Naive thymus-derived CD8-positive, alpha-beta T cell (primary cell): ENCODE measurements at places on chromosomes 12 and 14. TPM values are rescaled to one million over a fixed set of nuclear protein-coding genes. Genes with fewer than 3 reads are reported as not detected.

DHRS7 gene
- 71.1 TPM for total RNA-seq

NRXN3 gene
- total RNA-seq = not detected

TSPAN19 gene
- total RNA-seq = not detected

DNA sequence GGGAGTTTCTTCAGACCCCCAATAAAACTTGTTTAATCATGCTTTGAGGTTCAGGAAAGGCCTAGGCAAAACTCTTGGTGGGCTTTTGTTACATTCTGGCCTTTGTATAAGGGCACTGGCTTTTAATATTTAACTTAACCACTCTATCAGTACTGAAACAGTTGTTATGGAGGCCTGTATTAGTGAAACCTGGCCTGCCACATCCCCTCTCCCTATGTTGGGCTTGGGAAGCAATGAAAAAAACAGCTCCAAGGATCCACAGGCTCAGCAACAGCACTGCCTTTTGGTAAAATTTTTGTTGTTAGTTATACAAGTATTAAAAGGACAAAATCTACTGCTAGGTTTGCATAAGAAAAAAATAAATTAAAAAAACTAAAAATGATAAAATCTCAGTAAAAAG, 10.7 kb downstream of the SOAT2 start:
- no peaks in the 10 kb centered on the region for H3K27me3 ChIP-seq
- peaks cover 3% of the 10 kb centered on the region for H3K36me3 ChIP-seq
- no peak overlapping the region for H3K4me3 ChIP-seq
- no peaks in the 10 kb centered on the region for H3K4me1 ChIP-seq
- H3K27ac ChIP-seq = no peak overlapping the region
- DNase-seq = no peak

DNA sequence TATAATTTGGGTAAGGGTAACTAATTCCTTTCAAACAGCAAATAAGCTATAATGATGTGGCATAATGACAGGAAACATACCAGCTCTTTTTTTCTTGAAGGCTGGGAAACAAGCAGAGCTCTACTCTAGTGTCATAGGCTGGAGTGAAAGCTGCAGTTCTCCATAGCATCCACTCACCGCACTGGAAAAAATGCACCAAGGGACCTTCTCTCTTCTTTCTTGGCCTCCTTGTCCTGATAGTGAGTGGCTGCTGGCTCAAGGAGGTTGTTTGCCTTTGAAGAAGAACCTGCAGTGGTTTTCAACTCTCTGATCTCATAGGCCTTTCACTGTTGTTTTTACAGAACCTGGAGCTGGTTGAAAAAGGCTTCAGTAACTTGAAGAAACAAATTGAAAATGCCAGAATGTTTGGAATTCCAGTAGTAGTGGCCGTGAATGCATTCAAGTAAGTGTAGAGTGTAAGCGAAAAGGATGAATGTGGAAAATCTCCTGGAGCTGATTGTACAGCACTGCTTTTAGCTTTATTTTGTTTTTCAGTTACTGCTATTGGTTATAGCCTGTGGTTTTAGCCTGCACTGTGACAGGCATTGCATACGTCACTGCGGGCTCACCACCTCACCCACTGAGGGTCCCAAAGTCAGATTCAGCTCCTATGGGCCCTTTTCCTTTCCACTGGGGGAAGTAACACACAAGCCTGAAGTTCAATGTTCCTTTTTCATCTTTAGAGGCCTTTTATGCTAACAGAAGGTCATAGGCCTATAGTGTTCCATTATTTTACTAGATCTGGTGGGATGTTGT, 17.2 kb upstream of the AKAP5 start:
- peak overlapping the region; percentile 79 for H3K27ac ChIP-seq
- DNase-seq = no peak
- no peaks in the 10 kb centered on the region for H3K27me3 ChIP-seq
- H3K4me3 ChIP-seq = no peak overlapping the region

- H3K36me3 ChIP-seq = peaks cover under 1% of the 10 kb centered on the region
- no peak for DNase-seq
- no peak overlapping the region for H3K27ac ChIP-seq
- peaks cover 5% of the 10 kb centered on the region for H3K27me3 ChIP-seq
- no peak overlapping the region for H3K4me3 ChIP-seq
Observed at GRCh38 chr14:93347850-93348249, 868 bp downstream of the COX8C start.

GRCh38 chr14:35020713-35021112, 25.4 kb upstream of the FAM177A1 start:
- no peaks in the 10 kb centered on the region for H3K27me3 ChIP-seq
- H3K36me3 ChIP-seq = peaks cover 88% of the 10 kb centered on the region
- H3K4me3 ChIP-seq = no peak overlapping the region
- no peak overlapping the region for H3K27ac ChIP-seq
- peaks cover 6% of the 10 kb centered on the region for H3K4me1 ChIP-seq

DNA sequence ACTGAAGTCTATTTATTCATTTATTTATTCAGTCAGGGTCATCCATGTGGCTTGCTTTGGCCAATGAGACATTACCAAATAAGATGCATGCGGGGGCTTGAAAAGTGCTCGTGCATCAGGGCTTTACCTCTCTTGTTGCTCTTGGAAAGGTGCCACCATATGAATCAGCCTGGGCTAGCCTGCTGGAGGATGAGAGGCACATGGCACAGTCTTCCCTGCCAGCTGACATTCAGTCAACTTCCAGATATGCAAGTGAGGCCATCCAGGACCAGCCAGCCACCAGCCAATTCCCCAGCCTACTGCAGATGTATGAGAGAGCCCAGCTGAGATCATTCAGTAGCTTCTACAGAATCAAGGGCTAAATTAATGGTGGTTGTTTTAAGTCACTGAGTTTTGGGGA, 105.2 kb upstream of the RPH3A start:
- no peak for DNase-seq
- H3K27me3 ChIP-seq = peaks cover 24% of the 10 kb centered on the region
- H3K27ac ChIP-seq = no peak overlapping the region
- no peaks in the 10 kb centered on the region for H3K36me3 ChIP-seq

DNA sequence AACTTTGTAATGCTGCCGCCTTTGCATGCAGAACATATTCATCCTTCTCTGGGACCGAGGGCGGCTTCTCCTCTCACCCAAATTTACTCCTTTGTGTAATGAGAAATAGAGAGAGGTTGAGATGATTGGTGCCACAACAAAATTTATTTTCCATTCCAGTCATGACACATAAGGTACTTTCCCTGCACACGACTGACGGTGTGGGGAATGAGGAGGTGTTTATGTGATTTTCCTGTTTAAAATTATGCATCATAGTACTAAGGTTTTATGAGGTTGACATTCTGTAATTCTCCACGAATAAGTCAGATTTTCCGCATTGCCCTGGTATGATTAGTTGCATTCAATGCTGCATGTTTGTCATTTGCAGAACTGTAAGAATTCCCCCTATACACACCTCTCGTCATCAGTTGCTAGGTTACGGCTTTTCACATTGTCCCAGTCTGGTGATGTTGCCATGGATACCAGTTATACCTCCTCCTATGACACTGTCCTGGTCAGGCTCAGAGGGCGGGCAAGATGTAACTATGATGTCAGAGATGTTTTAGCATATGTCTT, 23.1 kb downstream of the BICDL1 start:
- H3K27ac ChIP-seq = peak overlapping the region; percentile 99
- H3K27me3 ChIP-seq = no peaks in the 10 kb centered on the region
- DNase-seq = peak; percentile 81
- H3K4me1 ChIP-seq = peaks cover 89% of the 10 kb centered on the region
- H3K4me3 ChIP-seq = peak overlapping the region; percentile 68
- peaks cover 4% of the 10 kb centered on the region for H3K36me3 ChIP-seq

- no peak overlapping the region for H3K27ac ChIP-seq
- H3K27me3 ChIP-seq = no peaks in the 10 kb centered on the region
- peaks cover 24% of the 10 kb centered on the region for H3K36me3 ChIP-seq
- no peak for DNase-seq
Observed at GRCh38 chr12:132634411-132634990, 15.9 kb downstream of the P2RX2 start.

- H3K4me3 ChIP-seq = no peak overlapping the region
- H3K36me3 ChIP-seq = peaks cover 3% of the 10 kb centered on the region
- DNase-seq = no peak
- peaks cover 16% of the 10 kb centered on the region for H3K4me1 ChIP-seq
Observed at GRCh38 chr12:48686615-48687334, 4.7 kb upstream of the KANSL2 start.

DNA sequence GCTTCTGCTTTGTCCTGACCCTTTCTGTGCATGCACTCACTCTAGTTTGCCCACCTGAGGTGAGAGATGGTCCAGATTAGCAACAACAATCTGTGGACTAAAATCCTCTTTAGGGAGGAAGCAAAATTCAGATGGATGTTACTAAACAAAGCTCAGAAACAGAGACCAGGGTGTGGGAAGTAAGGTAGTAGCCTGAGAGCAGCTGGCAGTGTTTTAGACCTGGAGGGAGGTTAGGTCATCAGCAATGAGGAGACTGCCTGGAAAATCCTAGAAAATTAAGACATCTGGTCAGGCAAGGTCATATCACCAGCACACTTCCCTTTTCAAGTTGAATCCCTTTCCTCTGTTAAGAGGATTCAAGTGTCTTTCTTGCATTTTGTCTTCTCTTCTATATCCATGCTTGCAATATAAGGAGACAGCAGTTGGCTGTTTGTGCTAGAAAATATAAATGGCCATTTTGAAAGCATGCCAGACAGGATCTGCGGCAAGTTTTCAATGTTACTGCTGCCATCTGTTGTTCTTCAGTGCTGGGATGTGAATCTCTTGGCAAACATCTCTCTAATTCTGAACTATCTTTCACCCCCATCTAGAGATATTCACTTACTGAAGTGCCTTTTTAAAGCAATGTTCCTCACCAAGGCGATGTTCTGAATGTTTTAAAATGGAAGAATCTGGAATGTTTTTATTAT, 266.4 kb downstream of the NAV3 start:
- no peaks in the 10 kb centered on the region for H3K27me3 ChIP-seq
- no peak for DNase-seq
- H3K4me1 ChIP-seq = no peaks in the 10 kb centered on the region
- no peak overlapping the region for H3K4me3 ChIP-seq
- H3K36me3 ChIP-seq = no peaks in the 10 kb centered on the region

DNA sequence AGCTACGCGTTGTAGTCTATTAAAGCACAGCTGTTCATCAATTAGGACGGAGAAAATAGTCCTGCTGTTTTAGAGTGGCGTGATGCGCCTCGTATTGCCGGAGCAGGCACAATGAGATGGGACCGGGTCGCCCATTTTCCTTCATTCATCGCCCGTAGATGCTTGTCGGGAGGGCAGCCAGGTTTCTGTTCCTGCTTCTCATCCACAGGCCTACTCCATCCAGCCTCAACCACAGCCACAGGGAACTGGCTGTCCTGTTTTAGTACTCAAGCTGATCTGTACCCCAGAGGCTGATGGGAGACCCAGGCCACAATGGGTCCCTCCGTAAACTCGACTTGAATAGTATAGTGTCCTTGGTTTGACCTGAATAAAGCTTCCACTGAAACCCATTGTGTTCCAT, 264.0 kb downstream of the VRK1 start:
- no peak overlapping the region for H3K27ac ChIP-seq
- peaks cover 4% of the 10 kb centered on the region for H3K36me3 ChIP-seq
- H3K4me1 ChIP-seq = no peaks in the 10 kb centered on the region

GRCh38 chr12:67245571-67245970, 23.6 kb upstream of the CAND1 start:
- no peak overlapping the region for H3K27ac ChIP-seq
- H3K36me3 ChIP-seq = no peaks in the 10 kb centered on the region
- no peaks in the 10 kb centered on the region for H3K27me3 ChIP-seq
- H3K4me3 ChIP-seq = no peak overlapping the region
- DNase-seq = no peak
- H3K4me1 ChIP-seq = no peaks in the 10 kb centered on the region

DNA sequence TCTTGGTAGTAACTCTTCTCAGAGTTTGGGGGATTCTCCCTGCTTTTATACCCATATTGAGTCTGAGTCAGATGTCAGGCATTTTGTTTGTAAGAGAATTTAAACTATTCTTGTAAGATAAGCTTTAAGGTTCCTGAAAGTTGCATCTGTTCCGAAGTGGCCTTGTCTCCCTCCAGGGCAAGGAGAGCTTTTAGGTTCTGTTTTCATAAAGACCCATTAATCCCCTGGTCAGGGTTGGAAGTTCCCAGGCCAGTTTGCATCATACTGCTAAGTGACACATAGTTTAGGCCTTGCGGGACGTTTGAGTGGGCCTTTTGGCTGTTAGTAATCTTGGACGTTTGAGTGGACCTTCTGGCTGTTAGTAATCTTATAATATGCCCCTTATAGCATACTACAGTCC, 396.7 kb downstream of the NPAS3 start:
- no peak for DNase-seq
- H3K36me3 ChIP-seq = no peaks in the 10 kb centered on the region

DNA sequence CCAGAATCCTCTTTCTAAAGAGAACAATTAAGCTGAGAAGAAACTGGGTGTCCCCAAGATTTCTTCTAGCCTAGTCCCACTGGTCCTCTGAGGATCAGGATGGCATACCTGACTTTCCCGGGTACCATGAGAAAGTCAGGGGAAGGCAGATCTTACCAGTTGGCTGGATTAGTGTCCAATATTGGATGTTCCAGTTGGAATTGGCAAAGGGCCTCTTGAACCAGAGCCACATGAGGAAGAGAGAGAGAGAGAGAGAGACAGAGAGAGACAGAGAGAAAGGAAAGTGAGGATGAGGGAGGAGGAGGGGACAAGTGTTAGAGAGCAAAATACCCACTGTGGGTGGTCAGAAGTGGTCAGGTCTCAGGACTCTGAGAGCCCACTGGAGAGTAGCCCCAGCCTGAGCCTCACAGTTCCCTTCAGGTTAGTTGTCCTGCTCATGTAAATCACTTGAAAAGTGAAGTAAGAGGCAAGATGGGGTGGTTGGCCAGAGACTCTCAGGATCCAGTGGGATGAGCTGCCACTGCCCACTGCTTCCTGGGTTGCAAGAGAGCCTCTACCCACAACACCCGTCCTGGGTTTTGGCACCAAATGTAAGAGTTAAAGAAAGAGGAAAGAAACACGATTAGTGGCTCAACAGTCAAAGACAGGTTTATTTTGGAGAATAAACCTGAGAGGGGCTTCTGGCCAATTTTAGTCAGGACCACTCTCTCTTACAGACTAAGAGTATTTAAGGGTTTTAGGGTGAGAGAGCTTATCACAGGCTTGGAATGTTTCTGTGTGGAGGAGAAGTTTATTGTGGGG, 28.4 kb upstream of the A2M start:
- DNase-seq = no peak
- no peak overlapping the region for H3K27ac ChIP-seq
- no peaks in the 10 kb centered on the region for H3K4me1 ChIP-seq
- H3K36me3 ChIP-seq = peaks cover 45% of the 10 kb centered on the region
- H3K27me3 ChIP-seq = no peaks in the 10 kb centered on the region

DNA sequence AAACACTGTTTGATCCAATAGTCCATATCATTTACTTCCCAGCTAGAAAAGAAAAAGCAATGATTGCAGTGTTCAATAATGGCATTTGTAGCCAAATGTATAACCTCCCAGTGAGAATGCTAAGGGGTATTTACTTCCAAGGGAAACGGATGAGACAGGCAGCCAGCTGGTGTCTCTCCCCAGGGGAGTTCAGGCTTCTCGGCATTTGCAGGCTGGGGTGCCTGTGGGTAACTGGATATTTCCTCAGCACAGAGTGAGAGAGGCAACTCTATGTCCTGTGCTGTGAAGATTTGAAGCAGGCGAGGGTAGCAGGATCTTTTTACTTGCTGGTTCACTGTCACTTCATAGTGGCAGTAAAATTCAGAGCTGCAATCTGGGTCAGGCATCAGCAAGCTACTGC, 1455.6 kb upstream of the TMEM132C start:
- H3K27ac ChIP-seq = no peak overlapping the region
- H3K27me3 ChIP-seq = peaks cover 9% of the 10 kb centered on the region
- H3K4me3 ChIP-seq = no peak overlapping the region
- H3K36me3 ChIP-seq = no peaks in the 10 kb centered on the region

GRCh38 chr12:111758120-111758561, 8.6 kb upstream of the ALDH2 start:
- H3K27me3 ChIP-seq = peaks cover 7% of the 10 kb centered on the region
- H3K4me3 ChIP-seq = no peak overlapping the region
- H3K36me3 ChIP-seq = peaks cover 17% of the 10 kb centered on the region
